ENCODE measurements at places on chromosomes 6 and 20.

DNA sequence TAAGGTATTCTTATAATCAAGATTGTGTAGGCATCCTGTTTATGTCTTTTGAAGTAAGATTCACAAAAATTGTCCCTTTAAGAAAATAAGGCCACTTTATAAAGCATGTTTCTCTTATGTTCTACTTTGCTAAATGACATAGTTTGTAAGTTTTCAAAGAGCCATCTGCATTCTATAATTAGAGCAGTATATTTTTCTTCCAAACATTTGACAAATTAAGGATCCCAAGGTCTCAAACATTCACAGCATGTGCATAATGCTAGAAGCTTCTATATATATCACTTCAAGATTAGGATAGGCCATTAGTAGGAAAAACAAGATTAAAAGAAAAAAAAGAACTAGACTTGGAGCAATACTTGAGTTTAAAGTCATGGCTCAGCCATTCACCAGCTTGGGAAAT is 55.9 kb upstream of the DOK5 start:
- no peak for DNase-seq

DNA sequence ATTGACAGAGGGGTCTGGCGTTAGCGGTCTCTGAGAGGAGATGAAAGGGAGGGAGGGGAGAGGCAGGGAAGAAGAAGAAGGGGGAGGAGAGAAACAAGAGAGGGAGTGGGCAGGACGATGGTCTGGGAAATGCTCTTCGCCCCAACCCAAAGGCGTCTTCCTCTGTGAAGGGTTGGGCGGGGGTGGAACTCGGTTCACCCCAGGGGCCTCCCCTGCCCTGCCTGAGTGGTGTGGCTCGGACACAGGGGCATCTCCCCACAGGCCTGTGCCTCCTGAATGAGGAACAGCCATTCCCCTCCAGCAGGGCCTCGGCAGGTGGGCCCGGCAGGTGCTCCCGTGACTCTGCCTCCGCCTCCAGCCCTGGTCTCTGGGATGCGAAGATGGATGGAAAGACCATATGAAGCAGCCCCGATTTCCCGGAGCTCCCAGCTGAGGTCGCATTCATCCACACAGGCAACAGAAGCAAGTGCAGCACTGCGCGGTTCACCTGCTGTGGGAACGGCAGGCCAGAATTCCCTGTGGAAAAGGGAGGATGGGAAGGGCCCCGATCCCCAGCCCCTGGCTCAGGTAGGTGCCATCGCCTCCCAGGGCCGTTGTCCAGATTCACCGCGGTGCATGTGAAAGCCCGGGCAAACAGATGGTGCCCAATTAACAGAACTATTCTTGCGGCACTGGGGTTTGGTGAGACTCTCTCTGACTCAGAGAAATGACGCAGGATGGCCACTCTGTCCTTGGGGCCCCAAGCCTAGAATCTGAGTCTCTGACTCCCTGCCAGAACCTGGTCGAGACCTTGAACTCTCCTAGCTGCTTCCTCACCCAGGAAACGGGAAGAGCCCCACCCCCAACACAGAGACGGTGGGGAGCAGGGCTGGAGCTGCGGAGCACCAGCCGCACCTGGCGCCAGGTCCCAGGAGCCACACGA is 29.4 kb upstream of the RPS6KA2 start:
- no peak for DNase-seq

DNA sequence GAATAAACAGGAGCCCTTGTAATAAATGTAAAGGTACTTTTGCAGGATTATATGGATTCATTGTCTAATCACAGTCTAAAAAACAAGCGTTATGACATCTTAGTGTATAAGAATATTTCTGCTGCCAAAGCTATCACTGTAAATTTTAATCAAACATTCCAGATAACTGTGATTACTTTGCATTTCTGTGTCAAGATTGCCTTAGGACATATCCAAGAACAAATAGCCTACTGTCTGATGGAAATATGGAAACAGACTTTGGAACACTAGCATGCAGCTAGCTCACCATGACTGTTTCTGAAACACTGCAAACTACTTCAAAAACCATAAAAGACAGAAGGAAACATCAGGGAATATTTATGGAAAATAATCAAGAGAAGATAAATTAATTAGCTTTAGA is 248.7 kb upstream of the ASCC3 start:
- no peak for DNase-seq

DNA sequence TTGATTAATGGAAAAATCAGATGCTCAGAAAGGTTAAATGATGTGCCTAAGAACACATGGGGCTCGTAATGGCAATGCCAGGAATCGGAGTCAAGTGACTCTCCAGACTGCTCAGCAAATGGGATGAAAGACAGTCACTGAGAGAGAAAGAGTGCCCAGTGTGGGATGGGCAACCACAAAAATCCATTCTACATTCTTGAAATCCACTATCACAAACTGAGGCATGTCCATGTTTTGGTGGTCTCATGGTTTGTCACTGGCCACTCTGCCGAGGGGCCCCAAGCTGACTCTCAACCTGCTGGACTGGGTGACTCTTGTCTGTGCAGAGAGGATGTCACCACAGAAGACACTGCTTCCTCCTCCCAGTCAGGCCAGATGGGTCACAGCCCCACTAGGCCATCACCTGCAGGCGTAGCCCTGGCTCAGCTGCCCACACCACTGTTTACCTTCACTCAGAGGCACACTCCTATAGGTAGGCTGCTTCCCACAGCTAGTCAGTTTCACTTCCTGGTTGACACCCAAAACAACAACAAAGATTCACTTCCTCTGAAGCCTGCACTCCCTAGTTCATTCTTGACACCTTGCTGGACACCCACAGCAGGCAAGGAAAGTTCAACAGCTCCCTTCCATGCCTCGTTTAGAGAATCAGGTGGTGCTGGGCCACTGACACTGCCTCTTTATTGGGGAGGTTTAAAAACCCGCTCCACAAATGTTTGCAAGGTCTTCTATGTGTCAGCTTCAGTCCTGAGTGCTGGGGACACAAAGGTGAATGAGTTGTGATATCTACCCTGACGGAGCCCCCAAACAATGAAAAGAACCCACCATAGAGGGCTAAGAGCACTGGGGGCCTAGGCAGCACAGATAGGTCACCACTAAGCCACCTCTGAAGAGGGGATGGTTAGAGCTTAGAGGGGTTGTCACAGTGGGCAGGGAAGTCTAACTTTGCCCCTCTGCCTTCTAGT is 21.7 kb downstream of the MAP1LC3A start:
- no peak for DNase-seq

DNA sequence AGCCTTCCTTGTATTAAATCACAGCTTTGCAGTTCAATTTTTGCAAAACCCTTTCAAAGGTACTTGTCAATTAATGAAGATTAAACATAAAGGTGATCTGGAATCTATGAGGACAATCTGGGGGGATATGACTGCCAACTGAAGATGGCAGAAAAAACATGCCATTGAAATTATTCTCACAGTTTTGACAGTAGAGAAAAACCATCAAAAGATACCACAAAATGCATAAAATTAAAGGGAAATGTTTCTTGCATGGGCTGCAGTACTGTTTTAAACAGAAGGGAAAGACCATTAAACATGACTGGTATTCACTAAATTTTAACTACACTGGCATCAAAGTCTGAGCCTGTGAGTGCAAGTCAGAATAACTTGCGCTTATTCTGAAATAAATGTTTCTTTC is 194.2 kb downstream of the ATXN1 start:
- no peak for DNase-seq

- DNase-seq: no peak
Observed at GRCh38 chr20:1901704-1902103, 6.5 kb downstream of the SIRPA start.

GRCh38 chr6:100138346-100139022 is 144.5 kb upstream of the MCHR2 start:
- no peak for DNase-seq

GRCh38 chr20:33993576-33994221 is at the start of gene RALY:
Gene RALY, plus strand, starts transcription at chr20:33993911. Its CDS starts 78,164 bp downstream, at chr20:34072075.
- DNase-seq: no peak

All from GM04504 (cell line).